Mammary epithelial cell (primary cell): ENCODE measurements at places on chromosomes 6 and 20.
A peak's percentile ranks its signal among the peaks of the same experiment; 100 is the strongest.

GRCh38 chr20:59463541-59463940, 140.8 kb upstream of the PHACTR3 start:
- DNase-seq, result no peak

DNA sequence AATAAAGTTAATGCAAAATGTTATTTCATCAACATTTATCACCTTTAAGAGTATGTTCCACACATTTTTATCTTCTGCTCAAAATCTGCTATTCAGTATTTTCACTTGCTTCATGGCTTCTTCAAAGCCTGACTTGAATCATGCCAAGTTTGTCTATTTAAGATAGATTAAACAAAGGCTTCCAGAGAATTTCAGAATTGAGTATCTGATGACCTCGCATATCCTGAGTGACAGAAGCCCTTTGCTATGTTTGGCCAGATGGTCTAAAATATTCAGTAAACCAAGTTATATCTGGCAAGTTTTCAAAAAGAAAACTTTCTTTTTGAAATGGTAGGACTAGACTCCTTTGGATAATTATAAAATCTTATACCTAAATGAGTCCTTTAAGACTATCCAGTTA, 348.9 kb upstream of the KCNQ5 start:
- no peak for DNase-seq

DNA sequence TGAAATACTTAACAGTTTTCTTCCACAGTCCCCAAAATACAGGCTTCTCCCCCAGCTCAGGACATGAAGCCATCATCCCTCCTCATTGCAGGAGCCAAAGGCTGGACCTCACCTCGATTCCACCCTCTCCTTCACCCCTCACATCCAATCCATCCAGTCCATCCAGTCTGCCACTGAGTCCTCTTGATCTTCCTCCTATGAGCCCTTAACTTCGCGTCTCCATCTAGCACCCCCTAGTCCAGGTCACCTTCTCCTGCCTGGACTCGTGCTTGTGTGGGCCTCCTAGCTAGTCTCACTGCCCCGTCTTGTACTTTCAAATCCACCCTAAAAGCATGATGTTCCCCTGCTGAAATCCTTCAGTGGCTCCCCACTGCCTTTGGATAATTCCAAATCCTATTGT, 3.3 kb downstream of the TRIB3 start:
- no peak for DNase-seq

GRCh38 chr6:33585403-33586107, 5.5 kb upstream of the BAK1 start:
- peak; percentile 69 for DNase-seq

DNA sequence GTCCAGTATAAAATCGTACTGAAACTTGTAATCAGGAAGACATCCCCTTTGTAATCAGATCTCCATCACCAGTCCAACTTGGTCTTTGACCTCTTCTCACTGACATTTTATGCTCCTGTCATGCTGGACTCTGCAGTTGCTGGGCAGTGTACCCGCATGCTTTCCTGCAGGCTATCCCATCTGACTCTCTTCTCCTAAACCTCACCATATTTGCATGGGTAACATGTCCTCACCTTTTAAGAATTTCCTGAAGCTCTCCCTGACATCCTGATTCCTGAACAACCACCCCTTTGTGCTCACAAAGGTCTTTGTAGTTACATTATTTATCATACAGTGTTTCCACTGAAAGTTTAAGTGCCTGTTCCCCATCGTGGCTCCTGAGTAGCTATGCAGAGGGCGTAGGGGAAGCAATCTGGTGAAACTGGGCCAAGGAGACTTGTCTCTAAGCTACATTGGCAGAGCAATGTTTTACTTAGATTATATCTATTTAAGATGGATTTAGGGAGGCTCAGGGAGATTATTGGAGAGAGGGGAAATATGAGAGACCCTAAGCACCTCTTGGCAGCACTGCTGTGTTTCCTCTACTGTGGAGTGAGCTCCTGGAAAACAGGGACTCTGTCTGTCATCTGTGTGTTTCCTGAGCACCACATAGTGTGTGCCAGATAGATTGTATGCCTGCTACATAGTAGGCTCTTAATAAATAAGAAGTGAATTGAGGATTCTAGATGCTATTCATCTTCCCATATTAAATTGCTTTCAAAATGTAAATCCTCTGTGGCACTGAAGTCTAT, 124.0 kb downstream of the LAMA2 start:
- DNase-seq, result no peak

GRCh38 chr6:145809785-145810184, 4.8 kb downstream of the FBXO30 start:
- peak; percentile 17 for DNase-seq

DNA sequence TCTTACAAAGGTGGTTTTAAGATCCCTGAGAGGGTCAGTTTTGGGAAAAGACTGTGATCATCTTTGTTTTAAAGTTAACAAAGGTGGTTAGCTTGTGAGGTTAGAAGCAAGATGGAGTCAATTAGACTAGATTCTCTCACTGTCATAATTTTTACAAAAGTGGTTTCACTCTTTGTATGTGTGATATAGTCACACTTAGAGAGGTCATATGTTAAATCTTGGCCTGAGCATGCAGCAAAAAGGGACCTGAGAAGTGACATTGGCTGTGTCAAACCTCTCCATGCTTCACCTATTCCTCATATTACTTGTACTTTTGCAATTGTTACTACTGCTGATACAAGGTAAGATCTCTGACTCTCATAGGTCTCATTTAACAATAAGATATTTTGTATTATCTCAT, 368.0 kb downstream of the TBC1D32 start:
- DNase-seq, result no peak

DNA sequence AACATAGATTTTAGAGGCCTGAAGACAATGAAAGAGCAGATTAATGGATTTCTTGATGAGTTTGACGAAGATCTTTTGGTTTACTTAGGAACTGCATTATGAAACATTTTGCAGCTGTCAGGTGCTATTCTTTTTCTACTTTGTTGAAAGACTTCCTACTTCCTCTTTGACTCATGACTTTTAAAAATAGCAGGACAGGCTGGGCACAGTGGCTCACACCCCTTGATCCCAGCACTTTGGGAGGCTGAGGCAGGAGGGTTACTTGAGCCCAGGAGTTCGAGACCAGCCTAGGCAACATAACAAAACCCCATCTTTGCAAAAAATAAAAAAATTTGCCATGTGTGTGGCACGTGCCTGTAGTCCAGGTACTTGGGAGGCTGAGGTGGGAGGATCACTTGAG, 52.0 kb downstream of the ITCH start:
- no peak for DNase-seq

DNA sequence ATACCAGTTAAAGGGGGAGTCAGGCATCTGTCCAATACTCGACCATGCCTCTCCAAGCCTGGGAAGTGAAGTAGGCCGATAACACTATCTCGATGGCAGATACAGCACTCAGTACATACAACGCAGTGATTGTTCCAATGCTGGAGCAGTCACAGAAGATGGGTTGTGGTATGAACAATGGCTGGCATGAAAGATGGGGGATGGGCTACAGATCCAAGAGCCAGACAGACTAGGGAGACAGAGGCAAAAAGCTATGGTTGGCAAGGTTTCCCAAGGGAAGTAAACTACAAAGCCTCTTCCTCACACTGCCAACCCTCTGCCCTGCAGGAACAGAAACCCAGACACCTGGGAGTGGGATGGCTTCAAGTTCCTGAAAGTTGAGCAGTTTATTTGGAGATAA, 19.2 kb downstream of the FKBP1A start:
- DNase-seq, result no peak

GRCh38 chr20:25219365-25219764, 23.9 kb downstream of the ENTPD6 start:
- DNase-seq, result no peak

DNA sequence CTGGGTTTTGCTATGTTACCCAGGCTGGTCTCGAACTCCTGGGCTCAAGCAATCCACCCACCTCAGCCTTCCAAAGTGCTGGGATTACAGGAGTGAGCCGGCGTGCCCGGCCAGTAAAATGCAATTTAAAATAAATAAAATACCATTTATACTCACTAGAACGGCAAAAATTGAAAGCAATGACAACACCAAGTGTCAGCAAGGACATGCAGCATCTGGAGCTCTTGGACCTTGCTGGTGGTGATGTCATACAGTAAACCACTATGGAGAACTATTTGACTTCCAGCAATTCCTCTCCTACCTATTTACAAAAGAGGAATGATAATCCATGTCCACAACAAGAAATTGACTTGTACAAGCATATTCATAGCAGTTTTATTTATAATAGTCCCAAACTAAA, 105.7 kb upstream of the PHACTR1 start:
- DNase-seq, result no peak
